T-helper 1 cell (primary cell): ENCODE measurements at places on chromosomes 12 and 14.
A peak's percentile ranks its signal among the peaks of the same experiment; 100 is the strongest.

GRCh38 chr12:31011746-31012566 lies 61.7 kb upstream of the DDX11 start:
- no peak for DNase-seq

DNA sequence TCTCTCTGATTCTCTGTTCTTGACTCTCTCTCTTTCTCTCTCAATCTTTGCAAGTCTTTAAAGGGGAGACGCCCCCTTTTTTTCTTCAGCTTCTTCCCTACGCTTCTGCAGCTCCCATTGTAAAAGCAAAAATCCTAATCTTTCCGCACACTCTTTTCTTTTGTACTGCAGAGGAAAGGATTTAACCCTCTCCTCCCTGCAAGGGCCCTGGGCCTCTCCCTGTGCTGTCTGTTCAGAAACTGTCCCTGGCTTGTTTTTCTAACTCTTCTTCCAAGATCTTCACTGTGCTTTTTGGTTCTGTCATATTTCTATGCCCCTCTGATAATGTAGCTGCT lies 10.9 kb upstream of the SALL2 start:
- DNase-seq = no peak

DNA sequence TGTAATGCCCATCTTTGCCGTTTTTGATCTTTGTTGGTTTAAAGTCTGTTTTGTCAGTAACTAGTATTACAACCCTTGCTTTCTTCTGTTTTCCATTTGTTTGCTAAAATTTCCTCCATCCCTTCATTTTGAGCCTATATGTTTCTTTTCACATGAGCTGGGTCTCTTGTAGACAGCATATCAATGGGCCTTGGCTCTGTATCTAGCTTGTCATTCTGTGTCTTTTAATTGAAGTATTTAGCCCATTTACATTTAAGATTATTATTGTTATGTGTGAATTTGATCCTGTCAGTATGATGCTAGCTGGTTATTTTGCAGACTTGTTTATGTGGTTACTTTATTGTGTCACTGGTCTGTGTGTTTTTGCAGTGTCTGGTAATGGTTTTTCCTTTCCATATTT lies 913.2 kb downstream of the TRHDE start:
- no peak for DNase-seq

DNA sequence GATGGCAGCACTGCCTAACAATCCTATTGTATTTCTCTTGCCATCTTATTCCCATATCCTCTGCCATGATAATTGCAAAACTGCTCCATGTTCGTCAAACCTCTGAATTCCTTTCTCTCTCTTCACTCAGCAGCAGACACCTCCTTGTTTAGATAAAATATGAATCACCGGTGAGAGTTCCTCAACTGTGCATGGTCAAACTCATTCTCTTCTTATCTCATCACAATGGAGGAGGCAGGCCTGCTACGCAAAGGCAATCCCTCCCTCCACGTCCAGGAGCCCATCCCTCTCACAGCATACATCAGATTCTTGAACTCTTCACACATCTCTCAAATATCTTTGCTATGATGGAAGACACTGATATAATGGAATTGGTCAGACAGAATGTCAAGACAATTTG lies 90.1 kb upstream of the DAAM1 start:
- DNase-seq = no peak

DNA sequence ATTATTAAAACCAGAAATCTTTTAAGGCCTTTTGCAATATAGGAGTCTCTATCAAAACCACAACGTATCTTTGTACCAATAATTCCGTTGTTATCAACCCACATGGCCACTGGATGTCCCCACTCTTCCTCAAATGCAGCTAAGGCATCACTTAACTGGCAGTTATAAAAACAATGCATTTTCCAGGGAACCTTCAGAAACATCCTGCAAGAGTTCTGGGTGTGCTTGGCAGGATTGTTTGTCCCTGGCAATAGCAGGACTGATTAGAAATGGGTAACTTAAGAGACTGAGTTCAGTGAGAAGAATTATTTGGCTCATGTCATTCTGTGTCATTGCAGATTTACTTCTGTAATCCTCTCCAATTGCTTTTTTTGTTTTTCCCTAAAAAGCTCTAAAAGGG lies 112.0 kb downstream of the SLC15A5 start:
- DNase-seq = no peak

DNA sequence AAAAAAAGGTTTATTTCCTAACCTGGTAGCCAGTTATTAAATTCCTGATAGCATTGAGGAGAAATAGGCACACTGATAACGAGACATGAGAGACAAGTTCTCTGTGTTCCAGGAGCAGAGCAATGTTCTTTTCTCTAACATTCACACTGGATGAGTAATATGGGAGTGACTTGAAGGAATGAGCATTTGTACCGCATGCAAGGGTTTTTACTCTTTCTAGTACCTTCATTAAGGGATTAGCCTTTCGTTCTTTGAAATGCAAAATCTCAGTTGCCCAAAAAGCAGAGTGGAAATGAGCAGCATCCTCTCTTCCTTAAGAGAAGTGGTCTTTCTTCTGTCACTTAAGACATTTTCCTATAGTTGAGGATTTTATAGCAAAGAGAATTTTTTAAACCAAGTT lies 54.7 kb downstream of the FGD4 start:
- no peak for DNase-seq

DNA sequence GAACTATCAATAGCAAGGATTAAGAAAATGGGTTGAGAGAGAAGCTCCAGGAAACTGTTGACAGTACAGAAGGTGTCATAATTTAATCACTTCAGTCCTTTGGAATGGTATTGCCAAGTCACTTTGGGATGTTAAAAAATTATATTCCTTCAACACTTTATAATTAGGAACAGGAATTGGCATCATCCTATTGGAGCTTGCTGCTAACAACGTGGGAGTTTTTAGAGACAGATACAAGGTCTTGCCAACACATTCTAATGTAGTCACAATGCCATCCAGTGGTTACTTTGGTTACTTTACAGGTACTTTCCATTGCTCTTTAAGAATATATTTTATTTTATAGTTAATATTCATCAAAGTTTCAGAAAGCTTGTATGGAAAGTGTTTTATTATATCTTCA lies 310.1 kb downstream of the SYT1 start:
- DNase-seq = no peak

GRCh38 chr12:52020539-52021336 lies 14.0 kb downstream of the TAMALIN start:
- peak; percentile 41 for DNase-seq

GRCh38 chr14:54674046-54674741 lies 107.3 kb downstream of the SAMD4A start:
- DNase-seq = peak; percentile 37

DNA sequence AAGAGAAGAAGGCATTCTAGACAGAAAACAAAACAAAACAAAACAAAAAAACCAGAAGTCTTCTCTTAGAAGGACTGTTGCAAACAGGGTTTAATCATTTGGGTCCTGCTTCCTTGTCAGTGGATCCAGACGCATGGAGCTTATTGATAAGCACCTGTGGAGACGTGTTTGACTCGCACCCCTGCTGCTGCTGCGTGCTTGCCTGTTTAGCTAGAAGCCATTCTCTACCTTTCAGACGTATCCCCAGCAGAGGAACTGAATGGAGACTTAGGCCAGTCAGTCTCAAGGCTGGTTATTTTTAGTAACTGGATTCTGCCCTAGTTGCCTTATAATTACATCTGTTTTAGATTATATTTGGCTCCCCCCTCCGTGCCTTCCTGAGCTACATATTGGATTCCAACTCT lies 186.1 kb upstream of the EEA1 start:
- DNase-seq = no peak
